Fibroblast of the conjunctiva (primary cell): ENCODE measurements at places on chromosomes 5 and 9.

- no peak for DNase-seq
These were observed 103.5 kb downstream of the MAPKAP1 start for GRCh38 chr9:125603478-125604021.

GRCh38 chr5:123037104-123037418 is 536 bp upstream of the PPIC start:
- DNase-seq: peak; percentile 2

- DNase-seq: no peak
These were observed 1.0 kb downstream of the NIPSNAP3A start for GRCh38 chr9:104748359-104749031.

DNA sequence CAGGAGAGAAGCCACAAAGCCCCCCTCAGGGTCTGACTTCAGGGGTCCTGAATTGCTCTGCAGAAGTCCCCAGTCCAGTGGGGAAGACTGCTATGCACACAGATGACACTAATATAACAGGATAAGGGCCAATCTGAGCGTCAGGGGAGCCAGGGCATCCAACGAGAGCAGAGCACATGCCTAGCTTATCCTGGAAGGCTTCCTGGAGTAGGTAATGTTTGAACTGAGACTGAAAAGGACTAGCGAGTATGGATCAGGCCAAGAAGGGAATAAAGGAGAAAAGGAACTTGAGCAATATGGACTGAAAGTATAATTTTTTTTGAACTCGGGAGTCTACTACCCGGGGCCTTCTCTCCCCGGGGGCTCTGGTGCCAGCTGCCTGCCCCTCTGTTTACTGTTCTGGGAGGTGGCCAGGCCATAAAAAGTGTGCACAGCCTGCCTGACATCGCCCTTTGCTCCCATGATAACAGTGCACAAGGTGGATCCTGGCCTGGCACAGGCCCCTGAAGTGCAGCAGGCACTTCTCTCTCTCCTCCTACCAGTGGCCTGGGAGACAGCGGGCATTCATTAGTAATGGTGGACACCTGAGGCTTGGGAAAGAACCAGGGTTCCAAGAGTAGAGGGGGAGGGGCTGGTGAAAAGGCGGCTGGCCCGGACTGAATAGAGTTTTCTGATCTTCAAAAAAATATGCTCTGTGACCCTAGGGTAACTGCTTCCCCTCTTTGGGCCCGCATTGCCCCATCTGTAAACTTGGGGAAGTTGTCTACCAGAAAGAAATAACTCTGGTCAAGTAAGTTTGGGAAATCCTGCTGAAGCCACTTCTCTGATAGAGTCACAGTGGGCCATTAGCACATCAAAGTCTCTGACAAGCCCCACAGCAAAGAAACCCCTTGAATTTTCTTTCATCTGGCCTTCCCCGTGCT is 4.6 kb upstream of the SLC6A7 start:
- no peak for DNase-seq

DNA sequence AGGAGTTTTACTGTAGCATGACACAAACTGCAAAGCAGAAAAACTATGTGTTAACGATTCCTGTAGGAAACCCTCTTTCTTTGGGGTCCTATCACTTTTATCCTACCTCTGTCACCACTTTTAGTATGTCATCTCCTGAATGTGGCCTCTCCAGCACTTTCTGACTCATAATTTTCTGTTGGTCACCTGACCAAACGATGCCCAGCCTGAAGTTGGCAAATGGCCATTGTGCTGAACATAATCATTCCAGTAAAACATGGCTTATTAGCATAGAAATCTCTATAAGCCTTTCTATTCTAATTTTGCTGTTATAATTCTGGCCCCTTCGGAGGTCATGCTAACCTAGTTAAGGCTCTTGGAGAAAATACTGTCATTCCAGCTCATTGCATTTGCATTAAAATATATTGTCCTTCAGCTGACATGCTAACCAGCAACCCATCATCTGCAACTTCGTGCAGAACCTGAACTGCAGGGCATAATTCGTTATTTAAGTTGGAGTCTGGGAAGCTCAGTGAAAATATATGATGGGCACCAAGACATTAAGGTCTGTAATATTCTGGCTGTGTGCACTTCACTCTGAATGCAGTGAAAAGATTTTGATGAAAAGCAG is 140.3 kb downstream of the NMUR2 start:
- no peak for DNase-seq

- no peak for DNase-seq
These were observed 619.0 kb downstream of the CDH18 start for GRCh38 chr5:19369048-19369447.

- peak; percentile 89 for DNase-seq
These were observed 104.2 kb downstream of the PPARGC1B start for GRCh38 chr5:149834246-149834855.

GRCh38 chr5:109669991-109670706 is 19.6 kb upstream of the MAN2A1 start:
- DNase-seq: no peak

GRCh38 chr5:67170767-67171166 is 25.8 kb downstream of the CD180 start:
- DNase-seq: no peak

GRCh38 chr5:171834461-171834860 is 48.8 kb downstream of the SMIM23 start:
- no peak for DNase-seq

DNA sequence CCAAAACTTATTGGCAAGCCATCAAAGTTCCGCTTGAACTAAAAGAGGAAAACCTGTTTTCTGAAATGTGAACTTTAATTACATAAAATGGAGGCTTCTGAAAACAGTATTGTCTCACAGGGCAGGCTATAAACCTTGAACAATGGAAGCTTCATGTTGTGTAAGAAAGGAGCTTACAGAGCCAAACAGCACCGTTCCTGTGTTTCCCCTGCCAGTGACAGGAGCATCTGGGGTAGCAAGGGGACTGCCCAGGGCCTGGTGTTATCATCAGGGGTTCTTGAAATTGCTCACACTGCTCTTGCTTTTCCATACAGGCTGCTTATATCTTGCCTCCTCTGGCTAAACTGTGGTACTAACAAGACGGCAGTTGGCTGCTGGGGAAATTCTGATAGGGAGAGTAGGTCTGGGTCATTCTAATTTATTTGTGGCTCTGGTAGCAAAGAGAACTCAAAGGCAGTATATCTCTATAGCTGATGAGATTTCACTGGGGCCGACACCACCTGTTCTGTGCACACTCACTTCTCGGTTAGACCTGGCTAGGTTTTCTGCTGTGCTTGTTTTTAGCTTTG is 40.4 kb downstream of the BASP1 start:
- no peak for DNase-seq

DNA sequence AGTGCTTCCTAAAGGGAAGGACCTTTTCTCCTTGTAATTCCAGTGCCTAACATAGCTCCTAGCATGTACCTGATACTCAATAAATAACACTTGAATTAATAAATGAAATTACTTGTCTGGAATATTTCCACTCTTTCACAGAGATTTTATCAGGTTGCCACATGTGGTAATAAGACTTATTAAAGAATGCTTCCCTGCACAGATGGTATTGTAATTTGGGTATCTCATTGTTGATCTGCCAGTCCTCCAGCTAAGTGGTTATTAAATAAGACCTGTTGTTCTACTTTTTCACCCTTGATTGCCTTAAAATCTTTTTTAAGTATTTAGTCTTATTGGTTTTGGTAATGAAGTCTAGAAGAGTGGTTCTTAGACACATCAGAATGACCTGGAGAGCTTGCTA is 28.1 kb upstream of the CETN3 start:
- no peak for DNase-seq

- DNase-seq: no peak
These were observed 180.6 kb downstream of the PDE4D start for GRCh38 chr5:59712836-59713497.

GRCh38 chr5:77893225-77893860 is 117.2 kb upstream of the TBCA start:
- DNase-seq: peak; percentile 88

- DNase-seq: no peak
These were observed 62.3 kb downstream of the NSUN2 start for GRCh38 chr5:6570530-6570929.

- DNase-seq: no peak
These were observed 130.9 kb downstream of the C9orf50 start for GRCh38 chr9:129489838-129490582.

- DNase-seq: no peak
These were observed 80.8 kb downstream of the ASTN2 start for GRCh38 chr9:117334101-117334500.

- no peak for DNase-seq
These were observed 528.1 kb upstream of the KLF4 start for GRCh38 chr9:108017671-108018070.

- DNase-seq: no peak
These were observed 20.7 kb downstream of the BRD3 start for GRCh38 chr9:134046894-134047681.

DNA sequence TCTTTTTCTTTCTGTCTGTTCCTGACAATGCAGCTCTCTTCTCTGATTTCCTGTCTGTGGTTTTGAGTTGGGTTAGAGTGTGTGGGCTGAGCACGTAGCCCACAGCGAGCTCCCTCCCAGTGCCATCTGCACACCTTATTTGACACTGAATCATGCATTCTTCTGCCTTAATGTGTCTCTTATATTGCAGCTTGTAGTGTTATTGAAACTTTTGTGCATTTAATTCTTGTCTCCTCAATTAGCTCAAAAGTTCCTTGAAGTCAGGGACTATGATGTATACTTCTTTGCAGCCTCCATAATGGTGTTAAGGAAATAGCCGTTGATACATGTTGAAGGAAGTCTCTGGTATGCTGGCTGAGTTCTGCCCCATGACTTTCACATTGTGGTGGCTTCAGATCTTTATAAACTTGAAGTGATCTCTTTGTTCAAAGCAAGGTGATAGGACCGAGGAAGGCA is 576.2 kb upstream of the CLINT1 start:
- DNase-seq: no peak

DNA sequence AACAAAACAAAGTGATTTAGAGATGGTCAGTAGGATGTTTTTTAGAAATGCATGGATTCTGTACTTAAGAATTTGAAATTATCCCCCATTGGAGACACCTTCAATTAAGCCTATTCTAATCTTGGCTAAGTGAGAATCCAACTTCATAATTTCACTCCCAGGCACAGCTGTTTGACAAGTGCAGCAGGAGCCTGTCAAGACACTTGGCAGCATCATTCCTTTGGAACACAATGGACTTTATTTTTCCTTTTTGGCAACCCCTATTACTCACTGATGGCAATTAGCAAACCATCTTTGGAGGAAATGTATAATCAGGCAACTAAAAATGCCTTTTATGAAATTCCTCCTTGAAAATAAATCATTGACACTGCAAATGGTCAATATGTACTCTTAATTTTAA is 194.7 kb downstream of the GLIS3 start:
- DNase-seq: no peak

DNA sequence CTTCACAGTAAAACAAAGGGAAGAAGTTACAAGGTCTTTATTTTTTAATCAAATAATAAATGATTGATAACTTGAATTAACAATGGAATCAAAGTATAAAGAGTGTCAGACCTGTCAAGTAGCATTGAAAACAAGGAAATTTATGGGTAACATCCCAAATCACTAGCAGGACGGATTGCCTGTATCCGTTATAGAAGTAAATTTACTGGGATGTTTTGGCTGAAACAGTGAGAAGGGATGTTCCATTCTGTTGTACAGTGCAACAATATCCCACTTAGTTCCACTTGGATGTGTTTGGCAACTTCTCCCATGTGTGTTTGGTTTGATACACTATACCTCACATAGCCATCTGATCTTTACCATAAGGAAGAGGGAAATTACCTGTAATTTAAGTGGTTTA is 421.0 kb upstream of the CHD1 start:
- no peak for DNase-seq

DNA sequence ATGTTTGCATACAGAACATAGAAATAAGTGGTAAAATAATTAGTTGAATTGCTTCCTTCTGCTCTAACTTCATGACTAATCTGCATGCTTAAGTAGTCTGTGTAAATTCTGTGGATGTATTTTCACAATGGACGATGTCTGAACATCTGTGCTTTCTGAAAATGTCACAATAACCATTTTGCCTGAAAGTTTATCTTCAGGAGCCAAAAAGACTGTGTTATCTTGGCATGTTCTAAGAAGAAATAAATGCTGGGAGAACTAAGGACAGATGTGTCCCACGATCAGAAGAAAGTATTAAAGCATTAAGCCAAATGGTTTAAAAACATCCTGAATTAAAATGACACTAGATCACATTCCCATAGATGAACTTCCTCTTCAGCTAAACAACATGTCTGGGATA is 397.6 kb downstream of the SPOCK1 start:
- no peak for DNase-seq

GRCh38 chr5:169273881-169274280 is 27.1 kb downstream of the SLIT3 start:
- no peak for DNase-seq

- no peak for DNase-seq
These were observed 67.0 kb upstream of the NEK6 start for GRCh38 chr9:124190761-124191160.

GRCh38 chr5:23208959-23209431 is 298.4 kb upstream of the PRDM9 start:
- peak; percentile 17 for DNase-seq

DNA sequence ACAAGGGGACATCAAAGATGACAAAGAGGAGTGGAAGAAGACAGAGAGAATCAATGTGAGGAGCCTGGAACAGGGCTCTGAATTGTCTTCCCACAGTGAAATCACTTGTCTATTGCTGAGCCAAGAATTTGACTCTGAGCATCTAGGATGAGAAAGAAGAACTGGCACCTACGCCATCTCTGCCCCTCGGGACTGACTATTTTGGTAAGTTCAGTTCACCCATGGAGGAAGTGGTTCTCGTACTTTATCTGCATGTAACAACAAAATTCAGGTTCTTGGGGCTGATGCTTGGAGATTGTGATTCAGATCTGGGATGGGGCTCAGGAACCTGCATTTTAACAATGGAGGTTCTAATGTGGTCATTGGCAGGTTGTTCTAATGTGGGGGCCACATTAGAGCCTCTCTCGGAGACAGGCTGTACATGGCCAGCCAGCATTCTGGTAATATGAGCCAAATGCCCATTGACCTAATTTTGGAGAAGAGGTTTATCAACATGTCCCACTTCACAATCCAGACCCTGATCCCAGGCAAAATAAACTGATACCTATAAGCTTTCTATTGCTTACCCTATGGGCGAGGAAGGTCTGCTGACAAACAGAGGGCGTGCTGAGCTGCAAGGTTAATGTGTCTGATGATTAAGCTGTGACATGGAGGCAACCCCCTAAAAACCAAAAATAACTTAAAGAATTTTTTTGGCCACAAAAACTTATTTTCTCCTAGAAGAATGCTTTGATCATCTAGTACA is 2.7 kb upstream of the IL12B start:
- no peak for DNase-seq

- no peak for DNase-seq
These were observed 134.6 kb downstream of the ISL1 start for GRCh38 chr5:51517838-51518237.

DNA sequence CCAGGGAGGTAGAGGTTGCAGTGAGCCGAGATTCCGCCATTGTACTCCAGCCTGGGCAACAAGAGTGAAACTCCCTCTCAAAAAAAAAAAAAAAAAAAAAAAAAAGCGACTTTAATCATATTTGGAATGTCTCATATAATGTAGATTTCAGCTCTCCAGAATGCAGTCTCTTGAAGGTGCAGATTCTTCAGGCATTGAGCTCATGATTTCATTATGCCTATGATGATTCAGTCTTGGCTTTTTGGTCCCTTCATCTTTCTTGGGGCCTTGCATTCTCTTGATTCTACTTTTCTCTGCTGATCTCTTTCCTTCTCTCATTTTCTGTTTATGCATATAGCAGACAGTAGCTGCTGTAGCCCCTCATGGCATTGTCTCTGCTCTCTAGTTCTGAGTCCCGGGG is 22.9 kb downstream of the KDM4C start:
- DNase-seq: no peak
